Karpas-422 (cell line): ENCODE measurements at places on chromosomes 12 and 14. TPM values are rescaled to one million over a fixed set of nuclear protein-coding genes. Genes with fewer than 3 reads are reported as not detected.

The CDK17 gene
- total RNA-seq = 35.6 and 71.2 TPM in 2 replicates

The CMA1 gene
- not detected in 2 replicates for total RNA-seq

The SIX6 gene
- total RNA-seq = not detected in 2 replicates

The TRHDE gene
- not detected in 2 replicates for total RNA-seq

The PAX9 gene
- not detected in 2 replicates for total RNA-seq

The PZP gene
- not detected in 2 replicates for total RNA-seq

The CELA1 gene
- not detected in 2 replicates for total RNA-seq

The KSR2 gene
- total RNA-seq = 0.04 TPM in 1 of 2 replicates, not detected in the other

The HECTD4 gene
- 28.0 and 32.5 TPM in 2 replicates for total RNA-seq

The TMEM52B gene
- total RNA-seq = not detected in 2 replicates

DNA sequence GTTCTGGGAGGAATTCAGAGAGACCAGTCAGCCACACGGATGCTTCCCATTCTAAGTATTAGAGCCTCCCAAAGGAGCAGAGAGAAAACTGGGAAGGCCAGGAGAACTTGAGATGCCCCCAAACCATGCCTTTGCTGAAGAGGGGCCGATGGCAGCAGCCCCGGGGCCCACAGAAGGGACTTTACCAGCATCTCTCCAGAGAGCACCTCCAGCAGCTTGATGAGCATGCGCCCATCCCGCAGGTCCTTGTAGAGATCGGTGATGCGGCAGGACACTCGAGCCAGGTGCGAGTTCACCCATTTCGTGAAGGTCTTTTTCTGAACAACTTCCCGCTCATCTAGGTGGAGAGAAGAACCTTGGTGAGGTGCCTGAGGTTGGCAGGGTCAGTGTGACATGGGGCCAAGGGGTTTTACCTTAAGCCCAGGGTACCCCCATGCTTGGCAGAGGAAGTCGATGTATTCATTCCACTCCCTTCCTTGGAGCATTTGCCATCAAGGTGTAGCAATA, 74.9 kb downstream of the SPTB start:
- no peak for DNase-seq

DNA sequence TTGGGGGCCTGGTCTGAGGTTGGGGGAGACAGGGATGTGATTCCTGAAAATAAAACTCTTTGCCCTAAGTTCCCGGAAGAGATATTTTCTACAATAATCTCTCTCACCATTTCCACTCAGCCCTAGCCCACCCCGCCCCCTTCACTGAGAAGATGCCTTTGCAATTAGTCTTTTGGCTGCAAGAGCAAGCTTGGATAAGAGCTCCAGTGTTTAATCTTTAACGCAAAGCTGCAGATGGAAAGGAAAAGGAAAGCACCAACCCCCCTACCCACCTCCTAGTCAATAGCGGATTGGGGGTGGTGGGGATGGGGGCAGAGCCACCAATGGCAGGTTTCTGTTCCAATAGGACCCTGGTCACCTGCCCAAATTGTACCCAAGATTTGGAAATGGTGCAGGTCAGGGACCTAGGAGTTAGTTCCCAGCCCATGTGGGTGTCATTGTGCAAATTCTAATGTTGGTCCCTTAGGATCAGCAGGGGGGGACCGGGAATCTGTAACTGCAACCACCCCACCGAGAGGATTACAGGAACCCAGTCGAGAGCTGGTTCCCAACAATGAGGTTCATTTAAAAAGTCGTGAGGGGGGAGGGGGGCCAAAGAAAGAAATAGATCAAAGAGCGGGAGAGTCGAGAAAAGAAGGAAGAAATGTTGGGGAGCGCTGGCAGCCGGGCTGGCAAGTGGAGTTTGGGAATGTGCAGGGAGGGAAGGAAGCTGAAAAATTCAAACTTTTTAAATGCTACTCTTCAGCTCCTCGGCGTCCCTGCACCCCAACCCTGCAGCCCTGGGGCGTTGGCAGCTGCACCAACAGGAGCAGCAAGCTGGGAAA, 1.6 kb downstream of the ZFP36L1 start:
- peak; percentile 66 for DNase-seq

GRCh38 chr12:26658991-26659390, 174.0 kb downstream of the ITPR2 start:
- DNase-seq = no peak

DNA sequence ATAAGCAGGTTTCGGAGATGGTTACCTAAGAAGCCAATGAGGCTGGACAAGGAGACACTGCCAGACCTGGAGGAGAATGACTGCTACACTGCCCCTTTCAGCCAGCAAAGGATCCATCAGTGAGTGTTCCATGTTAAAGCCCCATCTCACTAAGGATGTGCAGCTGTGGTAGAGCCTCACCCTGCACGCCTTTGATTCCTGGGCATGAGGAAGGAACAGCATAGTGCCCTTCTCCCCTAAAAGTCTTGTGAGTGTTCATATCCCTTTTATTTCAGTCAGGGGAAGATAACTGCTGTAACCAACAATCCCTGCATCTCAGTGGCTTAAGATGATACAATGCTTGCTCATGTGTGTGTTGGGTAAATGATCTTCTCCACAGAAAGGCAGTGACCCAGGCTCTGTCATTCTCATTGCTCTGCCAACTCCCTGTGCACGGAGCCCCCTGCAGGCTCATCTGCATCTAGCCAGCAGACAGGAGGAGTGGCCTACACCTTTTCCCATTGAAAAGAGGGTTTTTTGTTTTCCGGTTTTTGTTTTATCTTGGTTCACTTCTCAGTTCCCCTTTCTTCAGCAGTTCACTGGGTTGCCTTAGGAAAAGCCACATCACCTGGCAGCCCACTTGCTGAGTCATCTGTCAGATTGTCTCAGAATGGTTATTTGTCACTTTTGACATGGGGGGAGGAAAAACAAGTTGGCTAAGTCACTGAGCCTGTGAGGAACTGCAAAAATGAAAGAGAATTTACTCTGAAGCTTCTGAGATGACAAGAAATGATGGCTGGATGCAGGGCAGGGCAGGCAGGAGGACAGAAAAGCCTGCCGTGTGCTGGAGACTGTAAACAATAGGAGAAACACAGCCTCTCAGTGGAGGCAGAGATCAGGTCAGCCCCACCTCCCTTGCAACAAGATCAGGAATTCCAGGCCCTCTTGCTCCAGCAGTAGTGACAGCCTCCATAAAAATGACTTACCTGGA, 193.3 kb downstream of the ANO4 start:
- peak; percentile 75 for DNase-seq

DNA sequence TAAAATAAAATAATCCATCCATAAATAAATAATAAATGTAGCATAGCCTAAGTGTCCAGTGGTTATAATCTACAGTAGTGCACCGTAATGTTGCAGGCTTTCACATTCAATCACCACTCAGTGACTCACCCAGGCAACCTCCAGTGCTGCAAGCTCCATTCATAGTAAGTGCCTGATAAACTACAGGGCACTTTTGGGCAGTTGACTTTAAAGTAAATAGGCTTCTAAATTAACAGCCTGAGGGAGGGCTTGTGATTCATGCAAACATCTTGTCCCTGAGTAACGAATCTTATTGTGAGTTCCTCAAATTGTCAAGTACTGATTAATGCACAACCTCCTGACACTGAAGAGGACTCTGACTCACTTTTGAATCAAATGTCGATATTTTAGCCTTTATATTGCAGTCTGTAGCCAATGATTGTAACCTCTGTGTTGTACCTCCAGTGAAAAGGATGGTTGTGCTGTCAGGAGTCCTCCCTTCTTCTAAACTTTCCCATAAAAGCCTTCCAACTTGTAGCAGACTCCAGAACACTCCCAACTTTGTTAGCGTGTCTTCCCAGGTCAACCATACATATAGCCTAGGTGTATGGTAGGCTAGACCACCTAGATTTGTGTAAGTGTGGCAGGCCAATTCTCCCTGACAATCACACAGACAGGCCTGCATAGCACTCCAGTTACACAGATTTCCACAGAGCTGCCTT, 55.0 kb upstream of the BICD1 start:
- DNase-seq = no peak

DNA sequence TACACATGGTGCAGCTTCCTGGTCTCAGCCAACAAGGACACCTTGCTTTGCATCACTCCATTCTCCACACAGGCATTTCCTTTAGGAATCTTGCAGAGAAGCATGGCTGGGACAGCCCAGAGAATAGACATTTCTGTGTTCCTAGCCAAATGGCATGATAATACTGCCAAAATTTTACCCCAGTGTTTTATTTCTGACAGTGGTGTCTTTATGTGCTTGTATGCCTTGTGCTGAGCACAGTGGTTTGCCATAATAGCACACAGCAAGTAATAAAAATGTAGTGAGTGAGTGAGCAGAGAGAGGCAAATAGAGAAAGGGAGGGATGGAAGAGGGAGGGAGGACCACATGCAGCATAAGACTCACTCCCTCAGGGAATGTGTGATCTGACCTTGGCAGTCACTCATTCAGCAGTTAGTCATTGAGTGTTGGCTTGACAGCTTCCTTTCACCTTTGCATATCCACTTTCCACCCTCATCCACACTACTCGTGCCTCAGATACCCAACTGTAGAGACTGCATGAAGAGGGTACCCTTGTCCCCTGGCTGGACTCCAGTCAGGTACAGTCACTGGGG, 212.8 kb upstream of the CCDC196 start:
- no peak for DNase-seq

GRCh38 chr14:102971836-102972606, 49.6 kb downstream of the AMN start:
- DNase-seq = no peak

DNA sequence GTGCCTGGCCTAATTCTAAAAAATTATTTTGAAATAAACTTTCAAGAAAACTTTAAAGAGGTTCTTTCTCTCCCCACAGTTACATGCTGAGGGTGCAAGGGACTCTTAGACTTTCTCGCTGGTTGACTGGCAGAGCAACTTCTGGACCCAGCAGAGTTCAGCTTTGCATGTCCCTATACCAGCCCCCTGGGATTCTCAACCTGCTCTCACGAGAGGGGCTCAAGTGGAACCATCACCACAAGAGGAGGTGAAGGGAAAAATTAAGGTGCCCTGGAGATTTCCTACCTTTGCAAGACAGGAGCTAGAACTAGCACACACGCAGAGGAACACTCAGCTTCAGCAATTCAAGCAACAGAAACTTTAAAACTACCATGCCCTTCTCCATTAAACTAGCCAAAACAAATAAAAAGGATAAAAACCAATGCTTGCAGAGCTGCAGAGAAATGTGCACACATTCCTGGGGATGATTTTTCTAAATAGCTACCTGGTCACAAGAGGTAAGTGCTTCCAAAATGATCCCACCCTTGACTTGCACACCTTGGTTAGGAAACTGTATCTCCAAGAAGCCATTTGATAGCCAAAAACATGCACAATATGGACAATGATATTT, 2.5 kb downstream of the HVCN1 start:
- DNase-seq = peak; percentile 70

DNA sequence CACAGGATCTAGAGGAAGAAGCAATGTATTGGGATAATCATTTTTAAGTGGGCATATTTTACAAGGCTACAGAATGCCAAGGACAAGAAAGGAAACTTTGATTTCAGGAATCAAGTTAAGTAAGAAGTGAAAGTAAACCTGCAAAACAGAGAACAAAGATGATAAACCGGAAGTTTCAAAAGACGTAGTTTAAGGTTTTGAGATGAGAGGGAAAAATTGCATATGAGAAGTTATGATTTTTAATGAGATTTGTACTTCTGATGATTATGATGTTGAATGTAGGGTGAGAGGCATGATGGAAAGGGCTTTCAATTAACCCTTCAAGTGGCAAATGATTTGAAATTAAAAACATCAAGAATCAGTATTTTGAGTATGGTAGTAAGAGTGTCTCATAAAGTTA, 134.9 kb downstream of the CAPZA3 start:
- no peak for DNase-seq

GRCh38 chr12:67356380-67356774, 87.2 kb downstream of the CAND1 start:
- no peak for DNase-seq

DNA sequence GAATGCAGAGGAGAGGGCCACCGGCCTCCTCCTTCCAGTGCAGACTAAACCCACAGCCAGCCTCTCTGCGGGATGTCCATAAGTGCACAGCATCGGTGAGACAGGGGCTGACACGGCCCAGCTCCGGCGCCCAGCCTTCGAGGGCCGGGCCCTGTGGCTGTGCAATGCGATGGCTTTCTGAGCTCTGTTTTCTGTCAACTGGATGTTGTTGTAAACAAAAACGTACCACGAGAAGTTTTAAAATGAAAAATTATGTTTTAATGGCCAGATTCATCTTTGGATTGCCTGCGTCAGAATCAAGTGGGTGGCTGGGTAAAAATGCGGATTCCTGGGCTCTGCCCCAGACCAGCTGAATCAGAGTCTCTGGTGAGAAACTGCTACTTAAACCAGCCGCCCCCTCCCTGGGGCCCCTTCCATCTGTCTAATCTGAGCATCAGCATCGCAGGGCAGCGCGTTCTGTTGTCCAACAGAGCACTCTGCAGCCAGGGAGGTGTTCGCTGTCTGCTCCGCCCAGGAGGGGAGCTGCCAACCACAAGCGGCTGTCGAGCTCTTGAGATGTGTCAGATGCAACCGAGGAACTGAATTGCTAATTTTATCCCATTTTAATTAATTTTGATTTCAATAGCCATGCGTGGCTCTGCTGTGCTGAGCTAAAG, 133.4 kb downstream of the RFLNA start:
- DNase-seq = no peak

DNA sequence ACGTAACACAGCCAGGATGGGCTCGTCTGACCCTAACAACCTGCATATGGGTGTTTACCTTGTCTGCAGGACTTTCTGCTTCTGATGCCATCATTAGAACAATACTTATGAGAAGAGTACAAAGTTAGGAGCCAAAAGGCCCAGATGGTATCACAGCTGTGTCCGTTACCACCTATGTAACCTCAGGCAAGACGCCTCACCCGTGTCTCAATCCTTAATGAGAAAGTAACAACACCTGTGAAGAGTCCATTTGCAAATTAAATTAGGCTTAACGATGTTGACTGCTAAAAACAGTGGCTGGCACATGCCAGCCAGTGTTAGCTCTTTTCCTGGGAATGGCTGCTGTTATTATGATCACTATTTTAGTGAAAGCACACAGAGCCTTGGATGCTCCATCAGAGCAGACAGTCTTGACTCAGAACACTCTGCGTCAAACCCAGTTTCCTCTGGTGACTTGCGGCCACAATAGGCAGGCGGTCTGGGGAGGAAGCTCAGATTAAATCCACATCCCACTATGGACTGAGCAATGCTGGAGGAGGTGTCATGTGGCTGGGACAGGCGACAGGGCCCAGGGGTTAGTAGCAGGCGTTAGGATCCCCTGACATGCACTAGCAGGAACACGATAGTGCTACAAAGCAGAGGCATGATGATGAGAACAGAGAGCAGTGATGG, 125.3 kb downstream of the SLC15A4 start:
- no peak for DNase-seq

DNA sequence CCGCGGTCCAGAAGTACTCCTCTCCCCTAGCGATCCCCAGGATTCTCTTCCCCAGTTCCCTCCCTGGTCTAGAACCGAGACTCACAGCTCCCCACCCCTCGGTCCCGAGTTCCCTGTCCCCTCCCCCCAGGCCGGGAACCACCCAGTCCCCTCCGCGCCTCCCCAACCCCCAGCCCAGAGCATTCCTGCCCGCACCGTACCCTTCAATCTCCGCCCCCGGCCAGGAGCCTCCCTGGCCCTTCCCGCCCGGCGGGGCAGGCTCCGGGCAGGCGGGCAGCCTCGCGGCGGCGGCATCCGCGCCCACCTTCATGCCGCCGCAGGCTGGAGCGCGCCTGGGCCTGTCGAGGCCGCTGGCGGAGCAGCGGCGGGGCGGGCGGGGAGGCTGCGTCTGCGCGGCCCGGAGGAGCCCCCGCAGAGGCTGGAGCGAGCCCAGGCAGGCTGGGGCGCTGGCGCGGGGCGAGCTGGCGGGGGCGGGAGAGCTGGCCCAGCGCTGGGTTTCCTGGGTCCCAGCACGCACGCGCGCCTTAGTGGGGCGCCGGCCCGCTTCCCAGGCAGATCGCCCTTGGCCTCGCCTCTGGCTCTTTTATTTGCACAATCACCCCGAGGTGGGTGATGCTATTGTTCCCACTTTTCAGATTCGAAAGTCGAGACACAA, 22.2 kb upstream of the GPR132 start:
- no peak for DNase-seq
